Fibroblast of skin of right quadriceps (primary cell): ENCODE measurements at places on chromosomes 4 and X.

DNA sequence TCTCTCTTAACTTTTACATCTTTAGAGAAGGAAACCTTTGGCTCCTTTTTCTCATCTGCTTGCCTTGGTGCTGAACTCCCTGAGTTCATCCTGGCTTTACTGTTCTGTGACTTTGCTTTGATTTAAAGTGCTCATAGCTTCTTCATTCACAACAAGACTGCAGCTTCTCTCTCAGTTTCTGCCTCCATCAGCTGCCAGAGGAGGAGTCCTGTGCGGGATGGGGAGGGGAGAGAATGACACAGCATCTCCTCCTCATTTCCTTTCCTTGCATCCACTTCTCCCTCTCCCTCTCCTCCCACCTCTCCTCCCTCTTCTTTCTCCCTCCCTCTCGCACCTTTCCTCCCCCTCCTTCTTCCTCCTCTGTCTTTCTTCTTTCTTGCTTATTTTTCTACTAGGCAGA lies 42.0 kb downstream of the CBLL2 start:
- DNase-seq: peak; percentile 11

DNA sequence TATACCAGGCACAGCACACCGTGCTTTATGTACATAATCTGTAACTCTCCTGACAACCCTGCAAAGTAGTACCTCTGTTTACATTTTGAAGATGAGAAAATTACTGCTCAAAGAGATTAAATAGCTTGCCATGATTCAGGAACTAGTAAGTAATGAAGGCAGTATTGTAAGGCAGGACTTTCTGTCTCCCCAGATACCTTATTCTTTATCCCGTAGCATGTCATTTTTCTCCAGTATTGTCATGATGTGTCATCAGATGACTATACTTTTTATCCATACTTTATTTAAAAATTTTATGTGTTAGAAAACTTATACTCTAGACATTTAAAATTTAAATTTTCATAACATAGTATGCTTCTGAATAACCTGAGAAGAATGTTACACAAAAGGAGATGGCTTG lies 188.3 kb upstream of the NUDT6 start:
- DNase-seq: peak; percentile 15

DNA sequence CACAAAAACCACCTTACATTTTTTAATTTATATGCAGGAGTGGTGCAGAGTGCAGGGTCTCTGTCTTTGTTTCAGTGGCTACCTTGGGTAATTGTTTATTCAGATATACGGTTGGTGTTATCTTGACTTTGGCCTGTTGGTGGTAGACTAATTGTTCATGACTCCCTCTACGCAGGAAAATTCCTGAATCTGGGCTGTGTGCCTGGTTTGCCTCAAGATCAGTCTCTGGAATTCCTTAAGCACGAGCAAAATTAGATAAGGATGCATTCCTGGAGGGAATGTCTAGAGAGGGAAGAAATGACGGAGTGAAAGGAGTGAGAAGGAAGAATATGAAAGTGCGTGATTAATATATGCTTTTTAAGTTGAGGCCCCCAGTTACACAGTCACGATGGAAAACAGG lies 576.9 kb upstream of the PCDH10 start:
- DNase-seq: peak; percentile 3

DNA sequence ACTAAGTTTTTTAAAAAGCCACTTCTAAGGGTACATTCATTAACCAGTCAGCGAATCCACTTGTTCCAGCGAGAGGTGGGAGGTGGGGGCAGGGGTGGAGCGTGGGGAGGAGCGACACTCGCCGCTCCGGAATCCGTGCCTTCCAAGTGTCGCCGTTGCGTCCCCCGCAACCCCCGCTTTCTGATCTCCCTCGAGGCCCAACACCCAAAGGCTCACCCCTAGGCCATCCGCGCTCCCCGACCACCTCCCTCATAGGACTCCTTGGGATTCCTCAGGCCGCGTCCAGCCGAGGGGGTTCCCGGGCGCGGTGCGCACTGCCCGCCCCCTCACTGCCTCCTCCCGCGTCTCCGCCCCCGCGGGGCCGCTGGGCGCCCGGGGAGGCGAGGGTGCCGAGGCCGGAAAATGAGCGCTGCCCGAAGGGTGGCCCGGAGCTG lies 108.1 kb upstream of the STOX2 start:
- no peak for DNase-seq

DNA sequence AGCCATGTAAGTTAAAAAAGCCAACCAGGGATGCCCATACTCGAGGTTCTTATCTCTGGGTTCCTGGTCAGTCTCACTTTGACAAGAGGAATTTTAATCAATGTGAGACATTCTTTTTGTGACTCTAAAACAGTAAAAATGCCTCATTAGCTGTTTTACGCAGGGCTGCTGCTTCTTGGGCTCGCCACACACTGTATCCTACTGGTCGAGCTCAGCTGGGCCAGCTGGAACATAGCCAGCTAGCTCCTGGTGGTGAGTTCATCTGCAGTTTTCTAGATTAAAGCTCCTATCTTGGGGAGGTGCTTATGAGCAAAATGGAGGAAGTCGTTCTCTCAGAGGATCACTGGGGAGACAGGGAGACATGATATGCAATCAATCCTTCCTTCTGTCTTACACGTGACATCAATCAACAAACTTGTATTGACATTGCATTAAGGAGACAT lies 55.9 kb upstream of the LEF1 start:
- peak; percentile 33 for DNase-seq

- DNase-seq: no peak
Measured at GRCh38 chr4:188423039-188423438, 283.8 kb downstream of the TRIML1 start.

GRCh38 chrX:16718824-16719333 lies 533 bp upstream of the SYAP1 start:
- no peak for DNase-seq

GRCh38 chr4:183261953-183262775 lies 57.9 kb downstream of the CLDN22 start:
- DNase-seq: peak; percentile 78

DNA sequence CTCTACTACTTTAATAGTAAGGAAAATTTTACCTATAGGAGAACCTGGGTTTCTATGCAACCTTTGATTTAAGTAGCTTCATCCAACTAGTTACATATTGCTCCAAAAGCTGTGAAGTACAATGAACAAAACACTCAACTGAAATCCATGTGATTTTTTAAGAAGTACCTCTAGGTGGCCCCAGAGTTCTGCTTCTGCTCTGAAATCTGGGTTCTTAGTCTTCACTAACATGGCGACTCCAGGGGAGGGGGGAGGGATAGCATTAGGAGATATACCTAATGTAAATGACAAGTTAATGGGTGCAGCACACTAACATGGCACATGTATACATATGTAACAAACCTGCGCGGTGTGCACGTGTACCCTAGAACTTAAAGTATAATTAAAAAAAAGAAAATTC lies 73.4 kb upstream of the MAGEB2 start:
- DNase-seq: peak; percentile 22

GRCh38 chrX:38960137-38960536 lies 158.9 kb downstream of the MID1IP1 start:
- DNase-seq: no peak

DNA sequence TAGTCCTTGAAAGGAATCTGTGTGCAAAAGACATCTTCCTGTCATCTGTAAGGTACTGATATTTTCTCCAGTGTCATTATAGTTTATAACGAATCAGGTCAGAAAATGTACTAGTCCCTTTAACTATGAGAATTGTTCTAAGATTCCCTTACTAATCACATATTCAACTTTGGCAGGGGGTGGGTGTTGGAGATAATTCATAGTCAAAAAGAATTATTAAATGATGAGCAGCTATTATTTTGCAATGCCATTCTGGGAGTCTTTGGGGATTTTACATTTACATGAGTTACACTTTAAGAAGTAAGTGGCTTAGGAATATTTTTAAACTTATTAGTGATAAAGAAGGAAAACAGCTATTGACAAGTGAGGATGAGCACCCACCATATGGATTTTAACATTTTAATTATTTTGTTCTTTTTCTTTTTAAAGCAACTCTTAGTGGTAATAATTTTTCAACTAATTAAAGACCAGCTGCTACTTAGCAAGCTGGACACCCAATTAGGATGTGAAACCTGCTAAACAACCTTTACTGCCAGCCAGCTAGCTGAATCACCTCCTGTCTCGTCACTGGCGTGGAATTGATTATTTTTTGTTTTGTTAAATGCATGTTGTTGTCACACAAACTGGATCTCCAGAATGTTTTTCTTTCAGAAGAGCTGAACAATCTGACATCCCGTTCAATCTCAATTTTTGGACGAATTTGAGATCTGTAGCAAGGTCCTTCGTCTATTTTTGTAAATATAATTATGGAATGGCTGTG lies 219.2 kb downstream of the ARAP2 start:
- no peak for DNase-seq

- DNase-seq: no peak
Measured at GRCh38 chr4:8818063-8818881, 53.4 kb downstream of the HMX1 start.
